ENCODE measurements at places on chromosomes 1 and 21. TPM values are rescaled to one million over a fixed set of nuclear protein-coding genes. Genes with fewer than 3 reads are reported as not detected.

Gene NR5A2
- total RNA-seq = 9.1 TPM

Gene CFHR3
- not detected for total RNA-seq

DNA sequence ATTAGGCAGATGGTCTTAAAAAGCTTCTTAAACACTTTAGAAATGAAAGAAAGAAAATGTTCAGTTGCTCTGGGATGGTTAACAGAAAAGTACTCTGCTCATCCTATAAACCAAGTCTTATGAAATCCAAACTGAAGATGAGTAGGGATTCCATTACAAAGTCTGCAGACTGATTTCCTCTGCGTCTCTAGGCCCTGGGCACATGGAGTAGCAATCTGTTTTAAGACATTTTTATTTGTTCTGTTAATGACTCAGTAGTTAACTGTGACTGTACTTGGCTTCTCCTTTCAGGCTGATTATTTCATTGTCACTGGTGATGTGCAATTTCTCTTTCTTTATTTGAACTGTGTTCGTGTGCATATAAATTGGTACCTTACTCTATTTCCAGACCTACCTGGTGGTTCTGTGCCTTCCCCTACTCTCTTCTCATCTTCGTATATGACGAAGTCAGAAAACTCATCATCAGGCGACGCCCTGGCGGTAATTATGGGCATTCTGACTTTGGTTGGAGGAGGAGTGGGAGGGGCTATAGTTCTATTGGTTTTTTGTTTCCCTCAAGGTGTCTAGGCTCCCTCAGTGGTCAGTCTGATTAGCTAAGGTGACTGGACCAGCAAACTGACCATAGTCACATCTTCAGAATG, 30.6 kb downstream of the ATP1A1 start:
- no peak for DNase-seq

- DNase-seq = no peak
These were observed 598.2 kb downstream of the MATN1 start for GRCh38 chr1:30125021-30125820.

DNA sequence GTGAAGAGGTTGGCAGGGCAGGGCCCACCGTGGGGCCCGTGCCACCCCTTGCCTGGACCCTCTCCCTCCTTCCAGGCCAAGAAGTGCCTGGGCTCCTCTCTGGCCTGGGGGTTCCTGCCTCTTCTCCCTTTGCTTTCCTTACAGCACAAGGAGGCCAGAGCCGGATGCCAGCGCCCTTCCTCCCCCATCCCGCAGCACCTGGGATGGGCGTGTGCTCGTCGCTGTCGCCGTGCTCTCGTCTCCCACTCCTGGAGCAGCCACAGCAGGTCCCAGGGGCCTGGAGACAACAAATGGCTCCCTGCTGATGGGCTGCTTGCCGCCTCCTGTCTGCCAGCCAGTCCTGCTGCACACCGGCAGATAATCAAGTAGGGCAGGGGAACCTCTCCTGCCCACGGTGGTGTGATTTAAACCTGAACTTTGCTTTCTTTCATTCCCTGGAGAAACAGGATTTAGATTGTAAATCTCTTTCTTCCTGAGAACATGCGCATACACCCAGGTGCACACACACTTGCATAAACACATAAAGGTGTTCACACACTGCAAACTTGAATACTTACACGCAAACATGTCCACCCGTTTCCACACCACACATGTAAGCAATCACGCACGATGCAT, 50.8 kb upstream of the POU3F1 start:
- DNase-seq = no peak

- no peak for DNase-seq
These were observed 248.7 kb upstream of the DAB1 start for GRCh38 chr1:57672346-57673140.

DNA sequence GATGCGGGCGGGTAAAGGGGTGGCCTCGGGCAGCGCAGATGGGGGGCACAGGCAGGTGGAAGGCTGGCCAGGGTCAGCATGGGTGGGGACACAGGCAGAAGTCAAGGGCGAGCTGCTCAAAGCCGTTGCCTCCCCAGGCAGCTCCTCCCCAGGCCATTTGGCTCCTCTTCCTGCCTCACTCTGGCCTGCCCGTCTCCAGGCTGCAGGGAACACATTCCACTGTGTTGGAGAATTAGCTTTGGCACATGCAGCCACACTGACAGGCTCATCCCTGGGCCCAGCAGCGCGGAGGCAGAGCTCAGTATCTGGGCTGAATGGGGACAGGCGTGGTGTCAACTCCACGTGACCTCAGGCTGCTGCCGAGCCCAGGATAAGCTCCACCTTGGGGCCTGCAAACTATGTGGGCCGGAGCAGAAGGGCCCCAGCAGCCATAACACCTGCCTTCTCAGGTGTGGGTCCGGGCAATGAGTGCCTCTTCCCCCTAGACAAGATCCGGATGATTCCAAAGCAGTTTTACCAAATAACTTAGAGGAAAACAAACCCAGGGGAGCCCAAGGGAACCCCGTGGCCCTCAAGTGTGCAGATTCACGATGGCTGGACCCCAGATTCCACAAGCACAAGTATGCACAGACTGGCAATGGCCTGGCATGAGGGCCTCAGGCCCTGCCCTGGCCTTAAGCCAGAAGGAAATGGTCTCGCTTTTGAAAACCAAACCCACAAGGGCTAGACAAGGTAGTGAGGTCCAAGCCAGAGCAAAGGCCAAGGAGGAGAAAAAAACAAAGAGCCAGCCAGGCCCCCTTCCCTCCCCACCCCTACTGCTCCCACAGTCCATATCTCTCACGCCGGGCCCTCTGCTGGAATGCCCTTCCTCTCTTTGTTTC, 40.2 kb downstream of the HSPG2 start:
- no peak for DNase-seq

Gene HORMAD1
- total RNA-seq = not detected

DNA sequence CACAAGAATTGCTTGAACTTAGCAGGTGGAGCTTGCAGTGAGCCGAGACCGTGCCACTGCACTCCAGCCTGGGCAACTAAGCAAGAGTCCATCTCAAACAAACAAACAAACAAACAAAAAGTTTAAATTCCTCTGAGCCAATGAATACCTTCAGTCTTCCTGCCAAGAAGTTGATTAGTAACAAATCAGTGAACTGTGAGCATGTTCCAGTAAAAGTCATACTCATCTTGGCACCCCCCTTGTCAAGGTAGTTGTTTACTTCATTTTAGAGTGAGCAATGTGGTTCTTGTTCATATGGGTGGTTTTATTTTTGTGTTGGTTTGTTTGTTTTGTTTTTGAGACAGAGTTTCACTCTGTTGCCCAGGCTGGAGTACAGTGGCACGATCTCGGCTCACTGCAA, 18.0 kb upstream of the SLC2A7 start:
- DNase-seq = no peak

DNA sequence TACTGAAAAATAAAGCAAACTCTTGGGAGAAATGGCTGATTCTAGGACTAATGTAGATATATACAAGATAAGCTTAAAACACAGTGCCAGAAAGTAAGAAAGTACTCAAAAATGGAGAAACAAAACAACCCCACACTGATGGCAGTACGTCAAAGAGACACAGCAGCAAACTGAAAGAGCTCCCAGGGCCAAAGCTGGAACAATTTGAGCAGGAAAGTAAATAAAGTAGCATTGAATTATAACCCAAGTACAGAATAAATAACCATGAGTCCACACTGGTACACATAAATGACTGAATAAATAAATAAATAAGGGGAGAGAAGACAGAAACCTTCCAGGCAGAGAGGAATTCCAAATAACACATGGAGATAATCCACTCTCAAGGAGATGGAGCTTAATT, 120.9 kb downstream of the GLUL start:
- DNase-seq = no peak

Gene RAB7B
- total RNA-seq = not detected

Measured in Caco-2 (cell line).